ENCODE measurements at places on chromosomes 2 and 18.

DNA sequence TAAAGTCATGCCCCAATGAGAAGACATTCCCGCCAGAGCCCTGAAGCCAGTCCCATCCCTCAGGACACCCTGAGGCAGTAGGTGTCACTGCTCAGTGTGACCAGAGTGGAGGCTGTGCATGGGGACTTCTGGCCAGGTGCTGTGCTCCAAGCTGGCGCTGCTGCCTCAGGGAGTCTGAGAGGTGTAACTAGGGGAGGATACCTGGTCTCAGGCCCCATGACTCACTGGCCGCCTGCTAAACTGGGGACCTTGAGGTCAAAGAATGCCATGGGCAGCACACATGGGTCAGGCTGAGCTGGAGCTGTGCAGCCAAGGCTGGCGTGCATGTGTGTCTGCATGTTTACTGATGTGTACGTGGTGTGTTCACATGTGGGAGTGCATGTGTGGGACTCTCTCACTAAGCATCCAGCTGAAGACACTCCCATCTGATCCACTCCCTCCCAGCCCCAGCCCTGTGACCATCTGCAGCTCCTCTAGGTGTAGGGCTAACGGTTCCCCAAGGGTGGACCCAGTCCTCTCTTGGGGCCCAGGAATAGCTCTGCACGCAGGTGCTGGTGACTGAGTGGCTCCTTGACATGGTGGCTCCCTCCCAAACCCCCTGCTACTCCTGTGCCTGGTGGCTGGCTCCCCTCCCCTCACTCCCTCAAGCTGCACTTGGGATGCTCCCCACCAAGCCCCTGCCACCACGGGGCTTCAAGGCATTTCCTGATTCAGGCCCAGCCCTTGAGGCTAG is 16.5 kb downstream of the HS6ST1 start:
- DNase-seq, result no peak

GRCh38 chr18:43141208-43141607 is 25.7 kb upstream of the RIT2 start:
- DNase-seq, result no peak

- peak; percentile 81 for DNase-seq
These were observed 31.4 kb upstream of the YPEL5 start for GRCh38 chr2:30115141-30115980.

DNA sequence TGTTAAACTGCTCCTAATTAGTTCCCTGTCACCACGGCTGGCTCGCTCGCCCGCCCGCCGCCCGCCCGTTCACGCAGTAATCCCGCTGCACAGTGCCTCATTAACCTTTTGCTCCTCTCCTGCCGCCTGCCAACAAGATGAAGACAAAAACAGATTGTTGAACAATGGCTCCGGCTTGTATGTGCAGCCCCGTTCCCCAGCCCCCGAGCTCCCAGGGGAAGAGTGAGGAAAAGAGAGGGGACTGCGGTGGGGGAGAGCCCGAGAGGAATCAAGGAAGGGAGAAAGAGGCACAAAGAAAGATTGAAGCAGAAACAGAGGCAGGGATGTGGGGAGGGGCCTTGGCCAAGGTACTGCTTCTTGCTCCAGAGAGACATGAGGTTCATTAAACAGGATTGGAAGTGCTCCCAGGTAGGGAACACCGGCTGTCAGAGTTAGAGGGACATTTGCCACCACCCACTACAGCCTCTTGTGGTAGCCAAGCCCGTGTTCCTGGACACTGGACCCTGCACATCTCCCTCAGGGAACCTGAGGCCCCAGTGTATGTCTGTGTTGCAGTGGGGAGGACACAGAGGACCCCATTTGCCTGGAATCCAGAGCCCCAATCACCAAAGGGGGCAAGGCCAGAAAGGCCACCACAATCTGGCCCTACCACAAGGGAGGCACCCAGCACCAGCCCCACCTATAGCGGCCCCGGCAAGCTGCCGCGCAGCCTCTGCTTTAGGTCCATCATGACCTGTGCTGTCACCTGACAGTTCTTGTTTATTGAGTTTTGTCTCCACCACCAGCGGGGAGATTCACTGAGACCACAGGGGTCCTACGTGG is 38.1 kb downstream of the EMX1 start:
- no peak for DNase-seq

DNA sequence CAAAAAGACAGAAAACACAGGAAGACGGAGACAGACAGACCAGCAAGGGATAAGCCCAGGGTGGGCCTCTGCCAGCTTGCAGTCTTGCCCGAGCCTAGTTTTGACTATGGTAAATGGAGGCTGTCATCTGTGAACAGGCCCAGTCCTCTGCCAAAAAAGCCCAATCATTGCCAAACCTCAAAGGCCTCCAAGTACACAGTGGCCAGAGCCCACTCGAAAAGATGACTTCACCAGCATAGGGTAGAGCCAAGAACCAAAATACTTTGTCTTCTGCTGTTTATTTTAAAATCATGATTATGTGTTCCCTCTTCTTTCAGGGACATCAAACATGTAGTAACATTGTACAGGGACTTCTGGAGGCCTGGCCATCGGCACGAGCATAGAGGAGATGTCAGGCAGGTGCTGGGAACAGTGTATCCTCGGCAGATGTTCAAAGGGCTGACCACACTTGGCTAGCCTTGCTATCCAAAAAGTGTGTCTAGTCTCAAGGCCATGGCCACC is 66.0 kb downstream of the TTC32 start:
- DNase-seq, result no peak

DNA sequence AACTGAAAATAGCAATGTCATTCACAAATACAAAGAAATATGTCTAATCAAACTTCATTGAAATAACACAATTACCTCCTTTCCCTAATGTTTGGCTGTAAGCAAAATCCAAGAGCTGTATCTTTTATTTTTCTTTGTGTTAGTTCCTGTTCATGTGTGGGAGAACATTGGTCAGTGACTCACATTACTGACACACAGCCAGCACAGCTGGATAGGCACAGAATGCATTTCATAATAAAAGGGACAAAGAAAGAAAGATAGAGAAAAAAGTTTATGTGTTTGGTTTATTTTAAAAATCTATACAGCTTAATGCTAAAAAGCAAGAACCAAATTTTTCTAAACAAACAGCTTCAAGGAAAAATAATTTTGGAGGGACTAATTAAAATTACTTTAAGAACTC is 185.6 kb upstream of the COL3A1 start:
- DNase-seq, result peak; percentile 92

DNA sequence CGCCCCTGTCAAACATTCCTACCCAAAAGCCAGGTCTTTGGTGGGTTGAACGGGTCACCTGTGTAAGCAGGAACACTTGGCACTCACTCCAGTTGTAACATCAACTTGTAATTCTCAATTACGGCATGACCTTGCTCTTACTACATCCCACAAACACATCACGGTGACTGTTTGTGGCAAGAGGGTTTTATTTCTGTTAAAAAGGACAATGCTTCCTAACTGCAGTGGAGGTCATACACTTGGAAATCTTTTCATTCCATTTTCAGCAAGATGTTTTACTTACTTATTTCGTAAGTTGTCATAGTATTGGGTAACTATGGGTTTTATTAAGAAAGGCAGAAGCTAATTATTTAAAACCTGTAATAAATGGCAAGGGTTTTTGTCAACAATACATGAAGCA is 126.1 kb downstream of the ZNF516 start:
- peak; percentile 69 for DNase-seq

GRCh38 chr18:48324651-48325050 is 84.5 kb downstream of the ZBTB7C start:
- DNase-seq, result no peak

DNA sequence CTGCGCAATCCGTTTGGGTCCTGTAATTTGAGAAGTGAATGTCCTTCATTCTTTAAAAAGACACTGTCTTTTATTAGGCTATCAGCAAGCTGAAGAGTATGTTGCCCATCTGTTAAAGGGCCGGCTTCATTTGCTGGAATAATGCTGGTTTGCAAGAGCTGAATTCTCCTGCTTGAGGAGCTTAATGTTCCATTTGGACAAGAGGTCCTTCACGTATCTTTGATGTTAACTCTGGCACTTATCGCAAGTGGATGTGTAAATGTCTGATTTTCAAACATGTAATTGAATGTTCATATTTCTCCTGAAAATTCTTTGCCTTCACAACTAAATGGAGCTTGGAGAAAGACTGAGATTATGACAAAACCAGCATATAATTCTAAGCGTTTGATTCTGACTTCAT is 280.8 kb upstream of the NRP2 start:
- no peak for DNase-seq

DNA sequence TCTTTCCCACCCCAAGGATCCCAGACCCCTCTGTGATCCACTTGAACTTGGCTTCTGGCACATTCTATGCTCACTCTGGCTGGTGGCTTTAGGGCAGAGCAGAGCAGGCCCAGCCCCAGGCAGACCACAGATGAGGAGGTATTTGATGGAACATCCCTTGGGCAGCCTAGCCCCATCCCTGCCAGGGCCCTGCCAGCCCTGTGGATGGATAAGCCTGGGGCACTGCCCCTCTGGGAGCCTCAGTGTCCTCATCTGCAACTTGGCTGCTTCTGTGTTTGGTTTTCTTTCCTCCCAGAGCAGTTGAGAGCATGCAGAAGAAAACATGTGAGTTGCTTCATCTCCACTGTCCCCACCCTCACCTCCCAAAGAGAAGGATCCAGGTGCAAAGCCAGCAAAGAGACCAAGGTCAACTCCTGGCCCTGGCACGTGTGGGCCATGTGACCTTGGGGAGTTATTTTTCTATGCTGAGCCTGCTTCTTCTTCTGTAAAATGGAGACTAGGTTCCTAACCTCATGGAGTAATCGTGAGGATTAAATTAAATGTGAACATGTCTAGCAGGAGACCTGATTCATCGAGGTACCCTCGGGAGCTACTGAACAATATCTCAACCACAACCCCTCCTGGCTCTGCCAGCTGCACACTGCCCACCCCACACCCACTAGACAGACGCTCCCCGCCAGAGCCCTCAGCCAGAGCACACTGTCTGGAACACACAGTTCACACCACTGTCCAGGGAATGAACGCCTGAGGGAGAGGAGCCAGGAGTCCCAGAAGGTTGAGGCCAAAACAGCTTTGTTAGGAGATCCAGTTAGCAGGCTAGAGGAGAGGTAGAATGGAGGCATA is 14.6 kb upstream of the TNS1 start:
- no peak for DNase-seq

- DNase-seq, result no peak
These were observed 6.3 kb upstream of the DRC1 start for GRCh38 chr2:26395394-26395793.

GRCh38 chr2:215911301-215912085 is 101.9 kb downstream of the MREG start:
- no peak for DNase-seq

GRCh38 chr2:43082111-43082894 is 144.1 kb downstream of the ZFP36L2 start:
- DNase-seq, result peak; percentile 98

DNA sequence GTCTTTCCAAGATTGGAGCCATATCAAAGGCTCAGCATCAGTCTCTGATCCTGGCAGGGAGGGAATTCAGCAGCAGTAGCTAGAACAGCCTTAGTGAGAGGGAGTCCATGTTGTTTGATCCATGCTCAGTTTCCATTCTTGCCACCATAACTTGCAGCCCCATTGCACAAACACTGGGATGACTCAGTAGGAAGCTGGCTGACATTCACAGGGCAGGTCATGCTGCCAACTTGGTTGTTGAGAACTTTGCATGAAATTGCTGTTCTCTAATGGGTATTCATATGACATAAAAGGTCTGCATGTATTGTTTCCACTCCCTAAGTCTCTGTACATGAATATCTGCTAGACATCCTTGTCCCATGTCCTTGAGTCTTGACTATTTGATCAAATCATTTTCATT is 29.9 kb upstream of the STAT4 start:
- peak; percentile 16 for DNase-seq

DNA sequence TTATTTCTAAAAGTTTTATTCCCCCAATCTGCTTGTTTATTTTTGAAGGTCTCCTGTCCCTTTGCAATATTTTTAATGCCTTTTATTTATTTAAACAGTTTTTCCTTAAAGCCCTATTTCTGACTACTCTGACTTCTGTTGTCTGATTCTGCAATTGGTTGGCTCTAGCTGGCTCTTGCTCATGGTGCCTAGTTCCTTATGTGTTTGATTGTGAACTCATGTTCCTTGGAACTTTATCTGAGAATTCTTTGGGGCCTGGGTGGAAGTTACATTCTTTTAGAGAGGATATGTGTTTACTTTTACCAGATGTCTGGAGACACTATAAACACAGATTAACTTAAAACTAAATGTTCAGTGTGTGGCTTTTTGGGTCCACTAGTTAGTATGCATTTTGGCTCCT is 175.9 kb downstream of the DYSF start:
- DNase-seq, result peak; percentile 12

- no peak for DNase-seq
These were observed 259.0 kb upstream of the SALL3 start for GRCh38 chr18:78720456-78721237.

DNA sequence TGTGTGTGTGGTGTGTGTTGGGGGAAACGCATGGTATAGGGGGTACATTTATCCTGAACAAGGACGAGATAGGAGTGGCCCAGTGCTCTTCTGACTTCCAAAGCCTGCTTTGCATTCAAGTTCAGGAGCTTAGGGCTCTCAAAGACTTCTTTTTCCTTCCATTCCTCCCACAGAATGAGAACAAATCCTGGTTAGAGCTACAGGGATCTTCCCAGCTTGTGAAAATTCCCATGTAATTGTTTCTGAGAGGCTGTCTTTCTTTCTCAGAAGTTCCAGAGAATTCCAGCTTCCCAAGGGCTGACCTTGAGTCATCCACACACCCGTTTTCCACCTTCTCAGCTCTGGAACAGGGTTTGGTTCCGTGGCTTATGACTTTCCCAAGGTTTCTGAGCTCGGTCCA is 38.9 kb downstream of the FASTKD2 start:
- DNase-seq, result no peak

DNA sequence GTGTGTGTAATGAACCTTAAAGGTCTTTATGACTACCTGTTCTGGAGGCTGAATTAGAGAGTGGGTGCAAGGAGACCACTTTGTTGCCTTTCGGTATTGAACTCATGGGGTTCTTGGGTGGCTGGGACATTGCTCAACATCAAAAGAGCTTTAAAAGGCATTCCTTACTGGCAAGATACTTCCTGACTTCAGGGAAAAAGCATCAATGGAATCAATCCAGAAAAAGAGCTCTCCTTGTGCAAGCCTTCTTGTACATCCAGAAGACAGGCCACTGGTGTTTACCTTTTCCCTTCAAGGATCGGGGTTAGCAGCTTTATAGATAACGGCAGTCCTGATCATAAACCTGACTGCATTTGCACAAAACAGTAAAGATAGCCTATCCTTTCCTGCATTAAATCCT is 9.5 kb downstream of the PNO1 start:
- DNase-seq, result peak; percentile 81

DNA sequence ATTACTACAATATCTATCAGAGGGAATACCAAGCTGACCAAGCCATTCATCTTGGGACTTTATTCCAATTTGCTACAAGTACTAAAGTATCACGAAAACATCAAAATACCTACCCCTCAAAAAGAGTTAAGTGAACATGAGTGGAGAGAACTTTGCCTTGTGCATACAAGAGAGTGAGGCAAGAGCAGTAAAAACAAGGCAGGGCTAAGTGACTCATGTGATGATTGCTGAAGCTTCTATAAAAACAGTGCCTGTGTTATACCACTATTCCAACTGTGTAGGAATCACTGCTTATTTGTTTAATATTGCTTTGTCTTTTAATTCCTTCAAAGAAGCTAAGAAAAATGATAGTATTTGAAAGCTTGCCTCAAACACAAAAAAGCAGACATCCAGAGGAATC is 61.2 kb downstream of the FARSB start:
- DNase-seq, result peak; percentile 82

GRCh38 chr2:109128616-109129355 is at the start of gene SH3RF3:
Gene SH3RF3 (plus strand): TSS chr2:109129205.
- DNase-seq, result peak; percentile 64

All from fibroblast of villous mesenchyme (primary cell).